ENCODE measurements at places on chromosomes 5 and 9.
A peak's percentile ranks its signal among the peaks of the same experiment; 100 is the strongest.

DNA sequence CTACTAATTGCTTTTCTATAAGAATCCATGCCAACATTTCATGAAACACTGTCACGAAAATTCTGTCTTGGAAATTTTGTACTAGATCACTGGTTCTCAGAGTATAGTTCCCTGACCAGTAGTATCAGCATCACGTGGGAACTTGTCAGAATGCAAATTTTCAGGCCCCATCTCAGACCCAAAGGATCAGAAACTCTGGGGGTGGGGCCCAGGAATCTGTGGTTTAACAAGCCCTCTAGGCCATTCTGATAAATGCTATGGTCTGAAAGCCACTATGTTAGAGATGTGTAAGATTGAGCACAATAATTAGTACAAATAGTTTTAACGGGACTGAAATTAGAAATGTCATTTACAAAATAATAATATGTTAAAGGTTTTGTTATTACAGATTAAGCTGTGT lies 615.7 kb upstream of the ARRDC3 start:
- no peak for ATAC-seq

DNA sequence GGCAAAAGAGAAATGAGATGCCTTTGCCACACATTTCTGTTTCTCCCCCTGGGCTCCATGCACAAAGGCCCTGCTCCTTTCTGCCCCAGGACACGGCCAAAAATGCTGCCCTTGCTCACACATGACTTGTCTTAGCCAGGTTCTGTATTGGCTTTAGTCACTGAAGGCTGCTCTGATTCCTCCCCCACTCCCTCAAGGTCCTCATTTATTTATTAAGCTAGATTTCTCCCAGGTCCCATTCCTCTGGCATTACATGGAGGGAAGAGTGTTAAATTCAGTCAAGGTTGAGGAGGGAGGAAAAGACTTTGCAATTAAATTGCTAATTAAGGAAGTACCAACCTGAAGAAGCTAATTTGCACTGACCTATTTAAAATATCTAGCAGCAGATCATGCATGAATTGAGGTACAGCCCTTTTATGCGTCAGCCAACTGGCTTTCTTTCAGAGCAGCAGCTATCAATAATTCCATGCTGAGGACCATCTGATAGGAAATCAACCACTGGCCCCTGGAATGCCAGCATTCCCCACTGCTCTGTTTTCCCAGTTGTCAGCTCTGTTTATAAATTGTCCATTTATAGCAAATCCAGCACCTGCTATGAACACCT lies 81.2 kb upstream of the MAP3K1 start:
- ATAC-seq, result no peak

DNA sequence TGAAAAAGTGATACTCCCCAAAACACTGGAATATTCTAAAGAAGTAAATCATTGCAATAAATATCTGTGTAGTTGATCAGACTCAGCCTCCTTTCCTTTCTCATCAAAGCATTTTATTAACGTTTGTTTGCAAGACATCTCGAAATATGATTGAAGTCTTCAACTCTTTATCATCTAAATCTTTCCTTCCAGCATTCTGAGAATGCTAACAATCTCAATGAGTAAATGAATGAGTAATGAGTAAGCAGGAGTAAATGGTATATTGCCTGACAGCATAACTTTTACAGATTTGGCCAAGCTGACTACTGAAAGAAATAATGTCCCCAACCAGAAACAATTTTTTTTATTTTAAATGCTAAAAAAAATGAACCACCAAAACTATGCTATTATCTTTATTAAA lies 157.1 kb downstream of the SLCO4C1 start:
- ATAC-seq, result no peak

GRCh38 chr5:19534751-19535150 lies 453.2 kb downstream of the CDH18 start:
- no peak for ATAC-seq

DNA sequence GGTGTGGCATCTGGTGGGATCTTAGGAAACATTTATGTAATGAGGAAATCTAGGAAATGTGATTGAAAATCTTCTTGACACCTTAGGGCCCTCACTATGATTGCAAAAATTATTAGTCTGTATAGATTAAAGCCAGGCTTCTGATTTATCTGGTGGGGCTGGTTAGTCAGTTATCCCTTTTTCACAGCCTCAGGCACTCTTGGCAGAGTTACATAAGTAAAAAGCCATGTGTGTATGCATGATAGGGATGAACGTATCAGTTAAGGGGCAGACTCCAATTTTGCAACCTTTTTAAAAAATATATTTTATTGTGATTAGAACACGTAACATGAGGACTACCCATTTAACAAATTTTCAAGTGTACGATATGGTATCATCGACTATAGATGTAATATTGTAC lies 30.6 kb upstream of the RAB14 start:
- ATAC-seq, result no peak

GRCh38 chr5:157387683-157388093 lies 72.3 kb upstream of the NIPAL4 start:
- no peak for ATAC-seq

- no peak for ATAC-seq
Observed at GRCh38 chr9:2321523-2322148, 300.0 kb upstream of the VLDLR start.

DNA sequence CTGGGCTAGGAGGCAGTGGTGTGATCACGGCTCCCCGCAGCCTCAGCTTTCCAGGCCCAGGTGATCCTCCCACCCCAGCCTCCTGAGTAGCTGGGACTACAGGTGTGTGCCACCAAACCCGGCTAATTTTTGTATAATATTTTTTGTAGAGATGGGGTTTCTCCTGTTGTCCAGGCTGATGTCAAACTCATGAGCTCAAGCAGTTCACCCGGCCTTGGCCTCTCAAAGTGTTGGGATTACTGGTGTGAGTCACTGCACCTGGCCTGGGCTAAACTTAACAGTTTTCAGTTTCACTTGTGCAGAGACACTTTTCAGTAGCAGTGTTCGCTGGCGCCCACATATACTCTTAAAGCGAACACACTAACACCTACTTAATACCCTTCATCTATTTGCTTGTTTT lies 205.6 kb upstream of the ZNF608 start:
- peak; percentile 80 for ATAC-seq

- peak; percentile 17 for ATAC-seq
Observed at GRCh38 chr5:78518365-78519197, 130.0 kb downstream of the LHFPL2 start.

DNA sequence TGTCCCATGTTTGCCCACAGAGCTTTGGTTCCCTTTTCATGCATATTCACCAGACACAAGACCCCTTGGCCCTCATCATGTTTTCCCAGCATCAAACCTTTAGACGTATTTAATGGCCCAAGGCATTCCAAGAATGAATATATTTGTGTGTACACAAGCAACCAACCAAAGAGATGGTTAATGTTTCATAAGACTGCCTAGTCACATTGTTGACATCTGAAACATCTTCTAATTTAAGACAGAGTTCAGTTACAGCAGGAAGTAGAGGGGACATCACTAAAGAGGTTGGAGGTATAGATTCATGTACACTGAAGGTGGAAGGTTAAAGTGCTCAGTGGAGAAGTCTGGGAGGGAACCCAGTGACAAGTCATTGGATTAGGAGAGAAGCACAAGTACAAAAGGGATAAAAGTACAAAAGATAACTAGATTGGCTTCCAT lies 49.1 kb downstream of the SUSD1 start:
- ATAC-seq, result no peak

DNA sequence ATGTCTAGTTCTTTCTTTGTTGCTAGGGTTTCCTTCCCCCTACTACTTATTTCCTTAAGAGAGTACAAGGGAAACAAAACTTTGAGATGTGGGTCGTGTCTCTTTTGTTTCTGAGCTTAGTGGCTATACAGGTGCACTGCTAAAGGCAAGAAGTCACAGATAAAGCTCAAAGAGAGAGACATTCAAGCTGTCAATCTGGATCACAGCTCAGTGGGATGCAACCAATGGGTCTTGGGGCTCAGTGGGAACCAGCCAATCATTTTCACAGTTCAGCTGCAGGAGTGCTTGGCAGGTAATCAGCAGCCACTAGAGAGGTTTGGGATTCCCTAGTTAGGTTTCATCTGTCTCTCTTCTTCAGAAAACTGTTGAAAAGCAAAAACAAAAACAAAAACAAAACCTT lies 135.4 kb upstream of the SGCD start:
- no peak for ATAC-seq

DNA sequence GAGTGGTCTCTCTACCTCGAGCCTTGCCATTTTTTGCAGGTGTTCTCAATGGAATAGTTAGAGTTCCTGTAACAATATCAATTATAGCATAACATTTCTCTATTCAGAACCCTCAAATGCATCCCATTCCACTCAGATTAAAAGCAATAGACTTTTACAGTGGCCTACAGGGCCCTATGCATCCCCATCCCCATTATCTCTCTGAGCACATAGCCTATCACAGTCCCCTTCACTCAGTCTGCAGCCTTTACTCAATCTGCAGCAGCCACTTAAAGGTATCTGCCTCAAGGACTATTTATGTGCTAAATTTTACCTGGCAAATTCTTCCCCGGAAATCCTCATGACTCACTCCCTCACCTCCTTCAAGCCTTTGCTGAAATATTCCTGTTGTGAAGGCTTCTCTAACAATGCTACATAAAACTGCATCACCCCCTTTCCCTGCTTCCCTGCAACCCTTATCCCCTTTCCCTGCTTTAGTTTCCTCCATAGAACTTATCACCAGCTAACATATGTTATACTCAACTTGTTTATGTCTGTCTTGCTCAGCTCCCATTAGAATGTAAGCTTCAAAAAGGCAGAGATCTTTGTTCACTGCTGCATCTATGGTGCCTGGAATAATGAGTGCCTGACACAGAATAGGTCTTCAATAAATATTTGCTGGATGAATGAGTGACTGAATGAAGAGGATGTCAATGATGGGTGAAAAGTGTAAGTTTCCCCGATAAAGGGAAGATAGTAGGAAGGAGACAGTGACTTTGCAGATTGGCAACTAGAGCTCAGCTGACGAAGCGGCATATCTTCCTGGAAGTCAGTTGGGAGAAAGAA lies 54.1 kb upstream of the ZNF366 start:
- ATAC-seq, result no peak

DNA sequence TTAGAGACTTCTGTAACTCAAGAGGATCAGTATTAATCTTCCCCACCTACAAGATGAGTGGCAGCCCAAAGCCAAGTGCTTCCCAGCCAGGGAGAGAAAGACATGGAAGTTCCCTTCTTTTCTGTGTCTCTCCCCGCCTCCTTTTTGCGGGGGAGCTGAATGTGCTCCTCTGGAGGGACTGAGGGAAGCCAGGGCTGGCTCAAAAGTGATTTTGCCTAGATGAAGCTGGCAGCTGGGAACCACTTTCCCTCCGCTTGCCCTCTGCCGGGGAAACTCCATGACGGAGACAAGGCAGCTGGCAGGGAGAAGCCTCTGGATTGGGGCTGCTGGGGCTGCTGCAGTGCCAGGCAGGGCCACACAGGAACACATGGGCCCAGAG lies 24.4 kb downstream of the EGR1 start:
- no peak for ATAC-seq

GRCh38 chr9:12961276-12961809 lies 186.5 kb downstream of the LURAP1L start:
- ATAC-seq, result no peak

- ATAC-seq, result no peak
Observed at GRCh38 chr9:92760070-92760469, 4.6 kb downstream of the BICD2 start.

DNA sequence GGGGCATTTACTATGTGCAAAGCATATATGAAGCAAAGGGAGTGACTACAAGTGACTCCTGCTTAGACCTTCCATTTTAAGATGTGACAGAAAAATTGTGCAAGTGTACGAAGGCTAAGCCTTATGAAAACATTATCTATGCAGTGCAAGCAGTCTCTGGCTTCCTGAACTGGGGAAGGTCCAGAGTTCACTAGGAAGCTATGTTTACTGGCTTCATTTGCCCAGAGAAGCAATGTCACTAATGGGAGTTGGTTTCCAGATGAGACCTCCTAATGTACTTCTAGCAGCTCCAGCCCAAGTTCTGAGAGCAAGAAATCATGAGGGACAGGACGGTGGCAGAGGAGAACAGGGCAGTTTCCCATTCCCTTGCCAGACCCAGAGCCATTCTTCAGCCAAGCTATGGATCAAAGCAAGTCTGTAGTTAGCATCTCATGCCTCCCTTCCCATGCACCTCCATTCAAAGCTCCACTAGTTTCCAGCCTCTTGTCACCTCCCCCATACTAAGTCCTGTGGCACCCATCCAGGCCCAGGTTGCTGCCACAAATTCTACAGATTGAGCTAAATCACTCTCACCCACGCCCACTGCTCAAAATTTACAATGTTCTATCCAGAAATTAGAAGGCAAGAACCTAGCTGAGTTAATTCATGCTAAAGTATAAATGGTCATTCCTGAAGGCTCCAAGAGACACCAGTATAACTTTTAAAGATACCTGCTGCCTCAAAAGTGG lies 21.8 kb downstream of the MCTP1 start:
- ATAC-seq, result no peak

DNA sequence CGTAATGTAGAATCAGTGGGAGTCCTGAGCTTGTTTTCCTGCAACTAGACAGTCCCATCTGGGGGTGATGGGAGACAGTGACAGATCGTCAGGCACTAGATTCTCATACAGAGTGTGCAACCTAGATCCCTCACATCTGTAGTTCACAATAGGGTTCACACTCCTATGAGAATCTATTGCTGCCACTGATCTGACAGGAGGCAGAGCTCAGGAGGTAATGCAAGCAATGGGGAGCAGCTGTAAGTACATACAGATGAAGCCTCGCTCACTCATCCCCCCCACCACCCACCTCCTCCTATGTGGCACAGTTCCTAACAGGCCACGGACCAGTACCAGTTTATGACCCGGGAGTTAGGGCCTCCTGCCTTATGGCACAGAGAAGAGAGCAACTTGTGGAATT lies 116.2 kb upstream of the PIK3R1 start:
- no peak for ATAC-seq

DNA sequence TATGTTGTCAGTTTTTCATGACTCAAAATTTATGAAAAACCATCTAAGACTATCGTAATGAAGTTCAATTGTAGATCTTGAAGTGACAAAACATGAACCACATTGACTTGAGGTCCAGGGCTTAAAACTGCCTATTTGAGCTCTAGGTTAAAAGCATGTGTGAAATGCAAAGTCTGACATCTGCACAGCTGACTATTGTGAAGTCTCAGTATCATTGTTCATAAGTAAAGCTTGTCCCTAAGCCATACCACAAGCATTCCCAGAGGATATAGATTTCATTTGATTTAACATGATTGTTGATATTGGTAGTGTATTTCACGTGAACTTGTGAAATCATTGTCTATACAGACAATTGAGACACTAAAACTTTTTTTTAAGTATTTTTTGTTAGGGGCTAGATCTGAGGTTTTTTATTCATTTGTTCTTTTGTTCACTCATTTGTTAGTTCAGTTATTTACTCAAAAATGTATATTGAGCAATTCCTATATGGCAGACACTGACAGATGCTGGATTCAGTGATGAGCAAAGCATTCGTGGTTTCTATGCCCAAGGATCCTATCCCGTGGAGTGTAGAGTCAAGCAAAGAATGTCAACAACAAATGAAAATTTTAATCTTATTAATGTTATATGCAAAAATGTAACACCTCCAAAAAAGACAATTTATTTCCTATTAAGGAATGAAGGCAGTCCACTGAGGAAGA lies 485.2 kb downstream of the RAB3C start:
- no peak for ATAC-seq
